ENCODE measurements at places on chromosomes 1 and 21.

DNA sequence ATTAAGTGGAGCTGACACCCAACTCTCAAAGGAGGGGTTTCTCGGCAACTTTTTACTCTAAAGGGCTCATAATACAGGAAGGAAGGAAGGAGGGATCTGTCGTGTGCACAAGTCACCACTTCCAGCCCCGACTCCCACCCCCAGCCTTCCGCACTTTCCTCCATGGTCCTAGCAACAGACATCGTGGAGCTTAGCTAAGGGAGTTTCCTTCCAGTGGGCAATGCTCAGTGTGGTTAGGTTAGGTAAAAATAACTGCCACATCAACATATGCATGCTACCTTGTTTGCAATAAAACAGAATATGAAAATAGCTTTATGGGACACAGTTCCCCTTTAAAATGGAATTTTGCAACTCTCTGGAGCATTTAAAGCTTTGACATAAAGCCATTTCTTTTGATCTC is 35.2 kb downstream of the KANK4 start:
- no peak for DNase-seq

DNA sequence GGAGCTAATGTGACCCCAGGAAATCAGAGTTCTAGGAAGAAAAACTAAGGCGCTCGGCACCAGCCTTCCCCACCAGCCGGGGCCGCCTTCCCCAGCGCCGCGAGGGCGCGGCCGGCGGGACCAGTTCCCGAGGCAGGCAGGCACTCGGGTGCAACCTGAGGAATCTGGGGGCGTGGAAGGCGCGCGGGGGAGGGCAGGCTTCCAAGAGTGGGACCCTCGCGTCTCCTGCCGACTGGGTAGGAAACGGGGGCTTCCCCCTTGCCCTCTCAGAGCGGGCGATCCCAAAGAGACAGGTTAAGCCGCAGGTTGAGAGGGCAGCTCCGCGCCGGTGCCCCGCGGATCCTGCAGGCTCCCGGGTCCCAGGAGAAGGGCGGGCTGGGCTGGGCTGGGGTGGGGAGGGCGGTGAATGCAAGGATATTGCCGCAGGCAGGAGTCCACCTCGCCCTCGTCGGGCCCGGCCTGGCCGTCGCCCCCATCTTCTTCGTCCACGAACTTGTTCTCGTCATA is 431 bp downstream of the ARPC5 start:
- peak; percentile 59 for DNase-seq

- no peak for DNase-seq
Measured at GRCh38 chr1:32759521-32759981, 57.0 kb upstream of the SYNC start.

- DNase-seq = no peak
Measured at GRCh38 chr1:108038653-108039236, 73.8 kb upstream of the VAV3 start.

GRCh38 chr1:17140279-17140678 is 21.0 kb upstream of the PADI2 start:
- DNase-seq = peak; percentile 55

DNA sequence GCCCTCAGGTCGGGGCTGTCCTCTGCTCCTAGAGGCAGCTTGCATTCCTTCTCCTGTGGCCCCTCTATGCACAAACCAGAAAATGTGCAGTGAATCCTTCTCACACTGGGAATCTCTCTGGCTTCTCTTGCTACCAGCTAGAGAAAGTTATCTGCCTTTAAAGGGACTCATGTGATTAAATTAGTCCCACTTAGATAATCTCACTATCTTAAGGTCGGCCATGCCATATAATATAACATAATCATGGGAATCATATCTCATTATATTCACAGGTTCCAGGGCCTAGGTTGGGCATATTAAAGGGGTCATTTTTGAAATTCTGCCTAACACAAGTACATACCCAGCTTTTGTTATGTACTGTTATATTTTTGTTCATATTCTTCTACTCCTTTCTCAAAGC is 31.4 kb downstream of the PTGFR start:
- no peak for DNase-seq

All from GM03348 (cell line).